ENCODE measurements at places on chromosomes 2 and 18.

- peak; percentile 80 for DNase-seq
Measured at GRCh38 chr18:74395648-74396154, 61.4 kb downstream of the DIPK1C start.

DNA sequence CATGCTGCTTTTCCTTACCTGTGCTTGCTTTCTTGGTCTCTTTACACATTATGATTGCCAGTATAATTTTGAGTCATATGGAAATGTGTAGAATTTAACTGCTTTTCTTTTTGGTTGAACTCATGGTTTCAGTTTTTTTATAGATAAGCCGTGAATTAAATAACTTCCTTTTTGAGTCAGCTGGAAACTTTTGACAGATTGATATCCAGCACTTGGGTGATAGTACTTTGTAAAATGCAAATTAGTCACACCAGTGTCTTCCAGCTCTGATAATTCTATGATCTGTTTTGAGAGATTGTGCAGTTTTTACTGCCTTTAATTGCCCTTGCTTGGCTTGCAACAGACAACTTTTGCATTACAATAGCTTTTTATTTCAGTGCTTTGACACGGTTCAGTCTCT lies 86.4 kb downstream of the NCOA1 start:
- DNase-seq, result no peak

- no peak for DNase-seq
Measured at GRCh38 chr2:180046776-180047175, 39.7 kb upstream of the CWC22 start.

DNA sequence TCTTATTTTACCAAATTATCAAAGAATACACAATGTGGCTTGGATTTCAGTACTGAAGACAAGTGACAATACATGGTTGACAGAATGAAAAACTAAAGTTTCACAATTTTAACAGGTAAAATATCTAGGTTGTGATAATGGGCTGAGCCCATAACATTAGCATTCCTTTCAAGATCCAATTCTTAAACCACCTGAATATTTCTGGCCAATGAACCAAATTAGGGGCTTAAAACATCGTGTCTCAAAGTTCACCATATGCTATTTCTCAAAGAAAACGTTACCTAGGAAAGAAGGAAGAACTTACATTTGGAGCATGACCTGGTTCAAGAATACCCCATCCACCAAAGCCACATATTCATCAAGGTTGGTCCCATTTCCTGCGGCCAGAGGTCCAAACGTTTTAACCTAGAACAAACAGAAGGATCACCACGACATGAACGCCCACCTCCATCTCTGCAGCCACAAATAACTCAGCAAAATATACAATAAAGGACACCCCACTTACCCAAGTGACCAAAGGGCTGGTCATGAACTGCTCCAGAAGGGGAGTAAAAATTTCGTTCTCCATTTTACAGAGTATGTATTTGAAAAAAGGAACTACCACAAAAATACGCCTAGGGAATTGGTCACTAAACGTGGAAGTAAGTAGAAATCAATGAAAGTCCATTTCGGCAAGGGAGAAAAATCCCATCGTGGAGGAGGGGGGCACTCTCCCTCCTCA lies 984 bp downstream of the CCDC88A start:
- no peak for DNase-seq

DNA sequence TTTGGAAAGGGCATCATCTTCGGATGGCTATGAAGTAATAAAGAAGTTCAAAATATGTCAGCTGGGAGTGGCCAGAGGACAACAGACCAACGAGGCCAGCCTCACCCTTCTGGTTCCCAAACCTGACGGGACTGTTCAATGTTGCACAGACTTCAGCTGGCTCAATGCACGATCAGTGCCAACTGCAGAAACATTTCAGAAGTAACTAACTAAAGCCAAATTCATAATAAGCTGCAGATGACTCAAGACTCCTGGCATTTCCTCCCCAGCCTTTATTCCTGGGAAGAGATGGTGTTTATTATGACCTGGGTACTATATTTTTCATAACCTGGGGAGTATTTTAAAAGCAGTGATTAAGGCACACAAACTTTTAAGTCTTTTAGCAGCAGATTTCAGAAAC lies 3.8 kb upstream of the ATP6V1C2 start:
- DNase-seq, result no peak

- no peak for DNase-seq
Measured at GRCh38 chr2:67713376-67713775, 316.2 kb downstream of the ETAA1 start.

GRCh38 chr2:56185101-56185581 lies 1.4 kb downstream of the CCDC85A start:
- no peak for DNase-seq

- no peak for DNase-seq
Measured at GRCh38 chr2:45674035-45674816, 22.8 kb downstream of the PRKCE start.

DNA sequence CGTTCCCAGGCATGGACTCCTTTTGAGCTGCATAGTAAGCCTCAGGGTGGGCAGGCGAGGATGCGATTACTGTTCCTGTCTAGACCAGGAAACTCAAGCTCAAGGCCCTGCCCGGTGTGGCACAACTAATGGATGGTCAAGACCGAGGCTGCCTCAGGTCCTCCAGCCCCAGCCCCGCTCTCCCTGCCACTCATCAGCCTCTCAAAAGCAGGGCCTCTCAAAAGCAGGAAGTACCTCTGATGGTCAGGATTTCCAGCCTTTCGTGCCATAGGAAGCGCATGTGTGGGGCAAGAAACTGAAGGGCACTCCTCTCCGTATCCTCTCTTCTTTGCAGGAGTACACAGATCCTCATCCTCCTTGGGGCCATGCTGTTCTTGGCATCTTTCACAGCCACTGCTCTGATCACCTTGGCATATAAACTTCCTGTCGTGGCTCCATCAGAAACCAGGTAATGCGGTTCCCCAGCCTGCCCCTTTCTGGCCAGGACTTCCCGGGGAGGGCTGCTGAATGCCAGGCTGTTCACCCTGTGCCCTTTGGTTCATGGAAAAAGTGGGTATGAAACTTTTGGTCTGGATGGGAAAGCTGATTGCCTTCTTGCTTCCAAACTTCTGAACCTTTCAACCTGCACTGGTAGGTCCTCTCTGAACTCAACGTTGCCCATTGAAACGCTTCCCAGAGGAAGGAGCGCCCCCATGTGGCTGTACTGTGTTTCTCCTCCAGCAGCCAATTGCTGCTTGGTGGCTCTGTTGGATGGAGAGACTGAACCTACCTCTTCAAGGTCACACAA lies 82.8 kb upstream of the SEC11C start:
- DNase-seq, result peak; percentile 75

DNA sequence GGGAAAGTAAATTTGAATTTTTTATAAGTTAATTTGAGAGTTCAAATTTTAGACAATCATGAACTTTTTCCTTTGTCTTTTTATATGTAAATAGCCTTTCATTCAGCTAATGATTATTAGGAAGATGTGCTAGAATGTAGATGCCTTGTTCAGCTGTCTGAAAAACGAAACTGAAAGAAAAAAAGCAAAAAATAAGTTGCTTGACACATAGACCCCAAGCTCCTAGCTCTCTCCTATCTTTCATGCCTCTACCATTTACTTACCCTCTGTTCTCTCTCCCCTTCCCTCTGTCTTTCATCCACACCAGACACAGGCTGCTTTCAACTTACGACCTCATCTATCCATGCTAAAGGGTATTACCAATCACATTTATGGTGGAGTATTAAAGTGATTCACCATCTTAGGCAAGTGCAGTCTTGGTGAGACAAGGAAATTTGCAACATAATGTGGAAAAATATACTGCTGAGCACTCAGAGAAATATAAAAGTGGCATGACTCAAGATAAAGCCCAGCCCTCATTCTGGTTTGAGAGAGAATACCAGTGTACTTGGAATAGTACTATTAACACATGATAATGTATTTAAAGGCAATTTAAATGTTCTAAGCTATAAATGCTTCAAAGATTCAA lies 425.6 kb downstream of the SUCLG1 start:
- DNase-seq, result no peak

DNA sequence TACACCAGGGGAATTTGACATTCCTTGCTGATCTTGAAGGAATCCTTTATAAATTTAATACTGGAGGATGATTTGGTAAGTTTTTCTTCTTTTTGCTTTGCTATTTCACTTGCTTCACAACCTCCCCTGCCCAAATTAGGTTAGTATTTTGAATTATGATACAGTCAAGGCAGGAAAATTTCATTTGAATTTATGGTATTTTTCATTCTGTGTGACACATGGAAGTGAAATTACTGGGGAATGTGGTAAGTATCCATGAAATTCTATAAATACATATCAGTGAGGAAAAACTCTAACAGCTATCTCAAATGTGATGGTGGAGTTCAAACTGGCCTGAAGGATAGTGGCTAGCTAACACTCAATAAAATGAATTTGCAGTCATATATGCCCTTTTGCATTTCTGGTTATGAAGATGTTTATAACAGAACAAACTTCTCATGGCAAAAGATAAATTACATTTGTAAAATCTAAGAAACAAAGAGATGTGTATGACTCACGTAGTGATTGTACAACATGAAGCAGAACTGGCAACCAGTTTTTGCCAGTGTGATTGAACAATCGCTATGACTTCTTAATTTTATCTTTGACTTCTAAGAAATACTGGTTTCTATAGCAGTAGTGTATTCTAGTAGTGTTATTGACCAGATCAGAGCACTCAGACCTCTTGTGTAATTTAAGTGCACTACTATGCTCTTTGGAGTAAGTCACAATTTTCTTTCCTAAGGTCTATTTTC lies 152.6 kb downstream of the IKZF2 start:
- DNase-seq, result no peak

DNA sequence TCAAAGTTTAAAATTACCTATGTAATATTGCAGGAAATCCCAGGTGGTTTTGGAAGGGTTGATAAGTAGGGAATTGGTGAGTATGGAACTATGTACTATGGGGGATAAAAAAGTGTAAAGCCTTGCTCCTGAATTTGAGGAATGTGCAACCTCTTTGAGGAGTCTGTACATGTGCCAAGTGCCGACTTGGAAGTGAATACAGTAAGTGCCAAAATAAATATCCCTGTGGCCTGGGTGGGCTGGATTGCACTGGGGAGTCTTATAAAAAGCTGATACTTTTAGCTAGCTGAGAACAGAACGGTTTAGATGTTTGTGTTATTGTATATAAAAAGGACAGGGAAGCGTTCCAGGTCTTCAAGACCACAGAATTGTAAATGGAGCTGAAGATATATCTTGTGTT lies 317.1 kb upstream of the LRRTM1 start:
- no peak for DNase-seq

- DNase-seq, result no peak
Measured at GRCh38 chr2:210997373-210997772, 441.0 kb downstream of the CPS1 start.

DNA sequence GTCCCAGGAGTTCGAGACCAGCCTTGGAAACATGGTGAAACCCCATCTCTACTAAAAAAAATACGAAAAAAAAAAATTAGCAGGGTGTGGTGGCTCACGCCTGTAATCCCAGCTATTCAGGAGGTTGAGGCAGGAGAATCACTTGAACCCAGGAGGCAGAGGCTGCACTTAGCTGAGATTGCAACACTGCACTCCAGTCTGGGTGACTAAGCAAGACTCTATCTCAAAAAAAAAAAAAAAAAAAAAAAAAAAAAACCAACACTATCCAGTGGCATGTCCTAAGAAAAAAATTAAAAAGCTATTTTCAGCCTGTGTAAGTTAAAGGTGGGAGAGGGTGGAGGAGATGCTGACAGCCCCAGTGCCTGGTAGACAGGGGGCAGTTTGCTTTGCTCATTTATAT lies 32.2 kb upstream of the REL start:
- no peak for DNase-seq

GRCh38 chr2:27350106-27350693 lies 6.4 kb downstream of the GTF3C2 start:
- DNase-seq, result no peak

- DNase-seq, result peak; percentile 53
Measured at GRCh38 chr2:127611076-127611925, 34.7 kb upstream of the GPR17 start.

DNA sequence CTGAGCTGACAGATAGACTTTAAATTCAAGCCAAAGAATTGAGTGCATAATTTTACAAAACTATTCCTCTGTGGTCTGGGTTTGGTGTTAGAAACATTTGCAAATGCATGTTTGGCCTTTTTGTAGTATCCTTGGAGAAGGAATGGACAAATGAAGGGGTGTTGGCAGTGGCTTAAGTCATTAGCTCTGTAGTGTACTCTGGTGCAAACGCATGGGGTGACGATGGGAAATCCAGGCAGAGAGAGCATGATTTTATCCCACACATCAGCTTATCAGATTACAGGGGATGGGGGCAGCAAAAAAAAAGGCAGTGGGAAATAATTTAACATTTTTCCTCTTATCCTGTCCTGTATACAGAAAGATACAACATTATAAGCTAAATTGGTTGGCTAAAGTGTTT lies 320.6 kb downstream of the ZNF516 start:
- no peak for DNase-seq

DNA sequence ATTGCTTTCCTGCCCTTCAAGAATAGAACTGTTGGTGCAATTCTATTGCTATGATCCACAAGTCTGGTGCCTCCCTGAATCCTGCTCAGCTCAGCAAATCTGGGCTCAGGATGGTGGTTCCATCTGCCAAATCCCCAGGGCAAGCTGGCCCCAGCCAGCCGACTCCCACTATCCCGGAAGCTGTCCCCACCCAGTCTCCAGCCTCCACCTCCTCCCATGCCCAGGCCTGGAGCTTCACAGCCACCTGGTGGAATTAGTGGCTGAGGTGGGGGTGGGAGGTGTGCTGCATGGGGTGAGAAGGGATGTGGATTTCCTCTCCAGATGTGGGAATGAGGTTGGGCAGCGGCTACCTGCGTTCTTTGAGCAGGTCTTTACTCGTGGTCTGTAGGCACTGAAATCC lies 119.3 kb upstream of the SMAD2 start:
- no peak for DNase-seq

DNA sequence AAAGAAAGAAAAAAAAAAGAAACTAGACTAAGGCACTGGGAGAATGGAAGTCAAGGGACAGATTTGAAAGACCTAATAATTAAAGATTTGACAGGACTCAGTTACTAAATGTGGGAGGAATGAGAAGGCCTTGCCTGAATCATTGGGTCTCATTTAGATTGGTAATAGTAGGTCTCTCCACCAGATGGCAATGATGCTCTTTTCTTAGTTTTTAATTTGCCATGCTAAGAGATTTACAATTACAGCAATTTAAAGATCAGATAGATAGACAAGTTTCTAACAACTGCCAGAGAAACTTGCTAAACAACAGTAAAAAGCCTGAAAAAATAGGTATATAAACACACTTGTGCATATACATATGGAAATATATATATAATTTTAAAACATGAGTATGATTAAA lies 153.0 kb downstream of the TMEM247 start:
- no peak for DNase-seq

DNA sequence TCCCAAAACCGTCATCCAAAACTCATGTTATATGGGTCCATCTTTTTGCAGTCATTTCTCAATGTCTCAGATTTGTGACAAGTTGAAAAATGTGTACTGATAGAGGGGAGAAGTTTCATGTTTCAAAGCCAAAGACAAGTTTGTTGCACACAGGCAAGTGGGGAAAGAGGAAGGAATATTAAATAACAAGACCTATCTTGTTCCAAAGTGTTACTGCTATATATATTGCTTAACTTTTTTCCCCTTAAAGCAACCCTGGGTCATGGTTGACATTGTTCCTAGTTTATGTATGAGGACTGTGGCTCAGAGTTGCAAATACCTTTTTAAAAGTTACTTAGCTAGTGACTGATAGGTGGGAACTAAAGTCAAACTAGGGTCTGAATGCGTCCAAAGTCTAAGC lies 1.7 kb downstream of the ITGA4 start:
- DNase-seq, result no peak
